ENCODE measurements at places on chromosomes 5 and 9.
A peak's percentile ranks its signal among the peaks of the same experiment; 100 is the strongest.

DNA sequence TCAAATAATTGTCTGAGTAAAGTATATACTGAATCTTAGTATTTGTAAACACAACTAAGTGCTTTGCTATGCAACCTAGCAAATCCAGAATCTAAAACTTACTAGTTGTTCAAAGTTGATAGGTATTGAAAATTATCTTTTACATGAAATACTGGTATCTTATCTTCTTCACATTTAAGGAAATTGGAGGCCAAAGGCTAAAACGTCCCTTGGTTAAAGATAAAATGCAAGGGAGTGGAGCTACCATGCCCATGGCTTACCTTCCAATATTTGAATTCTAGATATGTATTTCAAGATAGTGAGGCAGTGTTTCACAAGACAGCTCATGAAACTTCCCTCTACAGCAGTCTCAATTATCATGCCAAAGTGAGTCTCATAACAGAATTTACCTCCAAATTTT is 373.5 kb downstream of the KIAA0825 start:
- DNase-seq = no peak

- no peak for DNase-seq
Observed at GRCh38 chr9:83355024-83355444, 183.2 kb downstream of the FRMD3 start.

DNA sequence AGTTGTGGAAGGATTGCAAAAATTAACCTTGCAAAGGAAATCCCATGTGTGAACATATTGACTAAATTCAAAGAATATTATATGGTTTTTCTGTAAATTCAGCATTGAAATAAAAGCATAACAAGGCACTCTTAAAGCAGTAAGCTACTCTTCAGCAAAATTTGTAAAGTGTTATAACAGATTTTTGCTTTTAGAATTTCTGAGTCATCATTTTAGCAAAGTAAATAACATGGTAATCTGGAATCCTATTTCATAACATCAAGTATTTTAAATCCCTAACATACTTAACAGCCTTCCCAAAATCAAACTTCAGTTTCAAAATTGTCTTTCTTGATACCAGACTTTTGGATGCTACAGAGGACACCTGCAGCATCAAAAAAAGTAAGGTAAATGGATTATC is 436.0 kb upstream of the CDH9 start:
- DNase-seq = no peak

DNA sequence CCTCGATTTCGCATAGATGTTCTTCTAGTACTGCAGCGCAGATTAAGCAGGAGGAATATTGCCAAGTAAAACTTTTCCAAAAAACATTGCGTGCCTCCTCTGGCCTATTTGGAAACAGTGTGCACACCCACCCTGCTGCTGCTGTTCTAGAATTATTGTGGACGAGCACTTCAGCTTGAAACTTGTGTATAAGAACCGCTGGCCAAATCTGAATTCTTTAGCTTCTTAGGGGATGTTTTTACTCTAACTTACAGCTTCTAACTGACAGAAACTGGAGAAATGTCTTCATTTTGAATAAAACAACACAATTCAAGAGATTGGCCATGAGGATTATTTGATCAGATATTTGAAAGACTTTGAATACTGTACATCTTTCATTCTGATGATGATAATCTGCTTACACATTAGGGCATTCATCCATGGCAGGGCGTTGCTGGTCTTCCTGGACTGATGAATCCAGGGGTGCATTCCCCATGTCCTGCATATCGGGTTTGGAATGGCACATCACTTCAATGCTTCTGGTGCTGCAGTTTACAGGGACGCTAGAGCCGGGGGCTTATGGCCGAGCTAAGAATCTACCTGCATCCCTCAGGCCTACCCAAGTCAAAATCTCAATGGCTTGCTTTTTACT is 6.5 kb downstream of the ADAMTS16 start:
- DNase-seq = no peak

DNA sequence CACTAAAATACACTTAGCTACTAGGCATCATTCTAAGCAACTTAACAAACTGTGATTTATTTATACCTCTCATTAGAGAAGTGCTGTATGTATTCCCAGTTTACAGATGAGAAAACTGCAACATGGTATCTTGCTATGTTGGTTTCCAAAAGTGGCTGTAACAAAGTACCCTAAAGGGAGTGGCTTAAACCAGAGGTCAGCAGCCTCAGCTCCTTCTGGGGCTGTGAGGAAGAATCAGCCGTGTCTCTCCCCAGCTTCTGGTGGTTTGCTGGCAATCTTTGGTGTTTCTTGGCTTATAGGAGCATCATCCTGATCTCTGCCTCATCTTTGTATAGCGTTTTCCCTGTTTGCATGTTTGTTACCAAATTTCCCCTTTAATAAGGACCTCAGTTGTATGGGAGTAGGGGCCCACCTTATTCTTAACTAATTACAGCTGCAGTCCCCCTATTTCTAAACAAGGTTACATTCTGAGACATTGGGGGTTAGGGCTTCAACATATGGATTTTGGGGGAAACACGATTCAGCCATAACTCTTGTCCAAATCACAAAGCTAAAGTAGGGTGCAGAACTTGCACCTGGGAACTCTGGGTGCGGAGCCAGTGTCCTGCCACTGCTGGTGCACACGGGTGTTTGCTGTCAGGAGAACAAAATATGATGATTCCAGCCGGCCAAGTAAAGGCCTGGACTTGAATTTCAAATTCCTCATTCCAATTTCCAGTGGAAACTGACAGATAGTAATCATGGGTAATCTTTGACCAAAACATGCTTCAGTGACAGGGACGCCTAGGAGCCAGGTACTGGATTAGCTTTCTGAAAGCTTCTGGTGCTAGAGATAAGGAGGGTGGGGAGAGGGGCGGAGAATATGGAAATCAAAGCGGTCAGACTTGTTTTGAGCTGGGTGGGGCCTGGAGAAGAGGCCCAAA is 43.3 kb downstream of the RAI14 start:
- DNase-seq = no peak

DNA sequence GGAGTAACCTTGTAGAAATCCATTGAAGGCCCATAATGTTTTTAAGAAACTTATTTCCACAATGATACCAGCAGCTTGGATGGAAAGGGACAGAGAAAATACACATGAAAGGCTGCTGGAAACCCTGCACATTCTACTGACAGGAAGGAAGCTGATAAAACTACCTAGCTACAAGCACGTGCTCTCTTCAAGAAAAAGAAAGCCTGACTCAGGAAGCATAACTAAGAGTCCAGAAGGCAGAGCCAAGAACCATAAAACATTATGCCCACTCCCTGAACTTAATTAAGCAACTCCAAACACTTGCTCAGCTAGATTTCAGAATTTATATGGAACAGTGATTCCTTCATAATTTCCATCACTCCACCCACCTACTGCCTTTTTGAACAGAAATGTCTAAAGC is 430.8 kb downstream of the SEMA5A start:
- no peak for DNase-seq

- DNase-seq = no peak
Observed at GRCh38 chr5:139666551-139666950, 18.4 kb downstream of the CXXC5 start.

DNA sequence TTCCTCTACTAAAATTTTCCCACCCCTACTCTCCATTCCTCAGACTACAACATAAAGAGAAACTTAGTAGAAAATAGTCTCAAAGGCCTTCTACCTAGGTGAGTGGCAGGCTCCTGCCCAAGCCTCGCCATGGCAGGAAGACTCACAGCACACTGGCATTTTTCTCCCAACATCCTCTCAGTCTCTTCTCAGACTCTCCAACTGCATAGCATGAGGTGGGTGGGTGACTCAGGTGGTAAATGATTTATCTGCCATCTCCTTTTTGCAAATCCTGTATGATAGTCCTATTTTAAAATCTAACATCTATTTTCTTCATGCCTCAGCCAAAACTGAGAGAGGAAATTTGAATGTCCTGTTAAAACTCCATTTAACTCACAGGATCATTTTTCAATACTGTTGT is 33.5 kb upstream of the GRIA1 start:
- no peak for DNase-seq

DNA sequence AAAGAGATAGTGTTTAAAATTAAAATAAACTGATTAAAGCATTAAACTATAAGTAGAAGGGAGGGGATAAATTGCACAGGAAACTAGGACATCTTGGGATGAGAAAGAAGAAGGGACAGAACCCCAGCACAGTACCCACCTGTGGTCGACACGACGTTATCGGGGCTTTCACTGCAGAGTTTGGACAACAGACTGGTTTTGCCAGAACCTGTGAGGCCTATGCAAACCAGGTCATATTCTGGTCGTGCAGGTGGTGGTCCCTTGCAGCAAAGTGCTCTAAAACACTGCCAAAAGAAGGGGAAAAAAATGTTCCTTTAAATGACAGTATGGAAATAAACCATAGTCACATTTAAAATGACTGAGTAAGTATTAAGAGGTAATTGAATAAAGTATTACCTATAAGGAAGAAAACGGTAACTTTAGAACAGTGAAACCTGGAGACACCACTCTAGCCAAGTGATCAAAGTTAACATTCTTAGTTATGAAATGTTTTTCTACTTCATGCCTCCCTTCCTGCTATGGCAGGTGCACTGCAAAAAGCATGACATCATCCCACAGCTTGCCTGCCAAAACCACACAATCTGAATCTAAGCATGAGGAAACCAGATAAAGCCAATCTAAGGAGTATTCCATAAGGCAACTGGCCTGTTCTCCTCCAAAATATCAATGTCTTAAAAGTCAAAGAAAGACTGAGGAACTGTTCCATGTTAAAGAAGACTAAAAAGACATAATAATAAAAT is 138.6 kb downstream of the ARL15 start:
- no peak for DNase-seq

GRCh38 chr5:173637340-173637739 is 20.9 kb upstream of the BOD1 start:
- no peak for DNase-seq

DNA sequence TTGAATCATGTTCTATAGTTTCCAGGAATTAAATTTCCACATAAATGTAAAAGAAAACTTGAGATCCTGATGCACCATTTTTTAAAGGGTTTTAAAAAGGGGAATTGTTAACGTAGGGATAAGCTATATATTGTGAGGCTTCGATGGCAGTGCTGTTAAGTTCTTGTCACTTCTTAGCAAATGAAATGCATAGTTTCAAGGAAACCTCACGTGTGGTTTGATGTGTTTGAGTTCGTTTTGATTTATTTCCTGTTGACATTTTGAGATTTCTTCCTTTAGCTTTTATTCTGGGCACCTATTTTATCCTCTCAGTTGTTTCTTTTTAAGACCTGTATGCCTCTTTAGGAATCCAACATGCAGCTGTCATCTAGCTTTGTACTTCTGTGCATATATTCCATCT is 301.0 kb downstream of the DOCK8 start:
- no peak for DNase-seq

DNA sequence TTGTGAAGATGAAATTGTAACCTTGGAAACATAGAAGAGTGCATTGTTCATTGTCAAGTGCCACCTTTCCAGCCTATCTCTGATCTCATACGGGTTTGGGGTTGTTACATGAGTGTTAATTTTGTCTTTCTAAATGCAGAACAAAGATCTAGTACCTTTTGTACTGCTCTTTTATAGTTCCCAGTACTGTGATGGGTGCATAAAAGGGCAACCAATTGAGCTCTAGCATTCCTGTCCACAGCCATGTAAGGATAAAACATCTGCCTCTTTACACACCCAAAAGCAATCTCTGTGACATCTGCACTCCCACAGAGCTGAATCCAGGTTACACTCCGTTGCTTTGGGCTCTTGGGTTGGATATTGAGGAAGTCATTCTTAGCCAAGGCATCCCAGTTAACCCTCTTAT is 255.2 kb downstream of the SGCD start:
- no peak for DNase-seq

GRCh38 chr9:86637515-86637914 is 283.3 kb upstream of the TUT7 start:
- peak; percentile 89 for DNase-seq

- DNase-seq = no peak
Observed at GRCh38 chr5:1745796-1746370, 53.8 kb downstream of the MRPL36 start.

GRCh38 chr5:173291722-173292658 is 36.2 kb downstream of the STC2 start:
- no peak for DNase-seq

- DNase-seq = no peak
Observed at GRCh38 chr5:119088438-119088837, 17.6 kb downstream of the DMXL1 start.

DNA sequence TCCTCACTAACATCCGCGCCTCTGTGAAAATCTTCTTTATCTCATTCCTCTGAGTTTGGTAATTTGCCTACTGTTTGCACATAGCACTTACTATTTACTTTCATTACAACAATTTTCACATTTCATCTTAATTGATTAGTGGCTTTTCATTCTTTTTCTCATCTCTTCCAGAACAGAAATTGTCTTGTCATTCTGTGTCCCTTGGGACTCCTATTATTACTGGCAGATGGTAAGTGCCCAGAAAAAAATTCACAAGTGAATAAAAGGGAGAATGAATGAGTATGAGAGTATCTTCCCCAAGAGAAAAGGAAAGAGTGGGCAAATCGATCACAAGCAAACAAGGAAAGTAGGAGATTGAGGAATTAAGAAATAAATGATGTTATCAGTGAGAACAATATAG is 876.1 kb downstream of the TLE4 start:
- no peak for DNase-seq

DNA sequence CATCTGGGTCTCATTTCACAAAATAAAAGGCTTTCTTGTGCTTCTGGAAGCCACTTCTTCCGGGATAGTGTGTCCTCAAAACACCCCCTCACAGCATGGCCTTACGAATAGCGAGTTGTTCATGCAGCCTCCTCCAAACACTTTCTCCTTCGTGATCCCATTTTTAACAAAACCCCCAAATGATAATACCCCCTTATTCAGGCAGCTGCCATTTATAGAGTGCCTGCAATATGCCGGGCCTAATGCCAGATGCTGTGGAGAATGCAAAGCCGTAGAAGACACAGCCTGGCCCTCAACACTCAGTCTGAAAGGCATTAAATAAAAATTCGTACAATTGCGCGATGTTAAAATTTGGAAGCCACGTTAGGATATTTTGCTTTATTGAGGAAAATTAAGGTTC is 66.4 kb upstream of the SLC44A1 start:
- no peak for DNase-seq

DNA sequence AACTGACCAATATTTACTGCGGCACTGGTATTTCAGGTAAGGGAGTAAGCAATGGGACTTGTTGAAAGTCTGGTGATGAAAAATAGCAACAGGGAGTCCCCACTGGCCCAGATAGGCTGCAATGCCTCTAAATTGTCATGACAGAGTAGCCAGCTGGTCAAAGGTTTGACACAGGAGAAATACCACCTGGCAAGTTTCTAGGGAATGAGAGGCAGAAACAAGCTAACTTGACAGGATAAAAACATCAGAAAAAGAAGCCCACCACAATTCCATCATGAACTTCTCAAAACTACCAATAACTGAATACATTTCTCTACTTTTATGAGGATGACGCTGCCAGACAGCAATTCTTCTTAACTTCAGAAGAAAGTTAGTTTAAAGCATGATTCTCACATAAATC is 99.8 kb downstream of the STRBP start:
- no peak for DNase-seq

GRCh38 chr9:130266236-130267098 is 907 bp downstream of the HMCN2 start:
- DNase-seq = no peak

- no peak for DNase-seq
Observed at GRCh38 chr9:137114613-137115393, at the start of gene DPP7. TSS of gene DPP7 (minus strand) at chr9:137114733. CDS start at chr9:137114713, 20 bp downstream.

Measured in neuronal stem cell (in vitro differentiated cells).